Left lung (tissue), 14 donors: ENCODE measurements at places on chromosomes 2 and 18. TPM values are rescaled to one million over a fixed set of nuclear protein-coding genes. Genes with fewer than 3 reads are reported as not detected.

DNA sequence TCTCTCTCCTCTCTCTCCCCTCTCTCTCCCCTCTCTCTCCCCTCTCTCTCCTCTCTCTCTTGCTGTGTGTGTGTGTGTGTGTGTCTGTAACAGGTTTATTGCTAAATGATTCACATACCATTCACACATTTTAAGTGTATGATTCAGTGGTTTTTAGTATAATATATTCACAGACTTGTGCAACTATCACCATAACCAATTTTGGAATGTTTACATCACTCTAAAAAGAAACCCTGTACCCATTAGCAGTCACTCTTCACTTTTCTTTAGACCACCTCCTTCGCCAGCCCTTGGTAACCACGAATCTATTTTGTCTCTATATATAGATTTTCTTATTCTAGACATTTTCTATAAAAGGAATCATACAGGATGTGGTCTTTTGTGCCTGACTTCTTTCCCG is 11.4 kb downstream of the THNSL2 start:
- no peak for DNase-seq

GRCh38 chr2:230692760-230693159 is 19.9 kb upstream of the CAB39 start:
- no peak for DNase-seq

- no peak for DNase-seq
These were observed 27.4 kb downstream of the UPP2 start for GRCh38 chr2:158129037-158129436.

- no peak for DNase-seq
These were observed 319.8 kb downstream of the RND3 start for GRCh38 chr2:150167711-150168110.

The RNMT gene
- polyA plus RNA-seq, result 52.7 TPM

The HAAO gene
- 32.3 TPM for polyA plus RNA-seq

The RNF125 gene
- 8.6 TPM for polyA plus RNA-seq

The DSG2 gene
- polyA plus RNA-seq, result 45.0 TPM

The RPRM gene
- 1.4 TPM for polyA plus RNA-seq
